ENCODE measurements at places on chromosomes 6 and 20. TPM values are rescaled to one million over a fixed set of nuclear protein-coding genes. Genes with fewer than 3 reads are reported as not detected.

- no peaks in the 10 kb centered on the region for H3K36me3 ChIP-seq
- no peak overlapping the region for H3K4me3 ChIP-seq
- no peak for DNase-seq
- H3K4me1 ChIP-seq: no peaks in the 10 kb centered on the region
- no peak overlapping the region for H3K27ac ChIP-seq
- peaks cover 14% of the 10 kb centered on the region for H3K27me3 ChIP-seq
Measured at GRCh38 chr6:4358414-4359107, 223.2 kb upstream of the ECI2 start.

DNA sequence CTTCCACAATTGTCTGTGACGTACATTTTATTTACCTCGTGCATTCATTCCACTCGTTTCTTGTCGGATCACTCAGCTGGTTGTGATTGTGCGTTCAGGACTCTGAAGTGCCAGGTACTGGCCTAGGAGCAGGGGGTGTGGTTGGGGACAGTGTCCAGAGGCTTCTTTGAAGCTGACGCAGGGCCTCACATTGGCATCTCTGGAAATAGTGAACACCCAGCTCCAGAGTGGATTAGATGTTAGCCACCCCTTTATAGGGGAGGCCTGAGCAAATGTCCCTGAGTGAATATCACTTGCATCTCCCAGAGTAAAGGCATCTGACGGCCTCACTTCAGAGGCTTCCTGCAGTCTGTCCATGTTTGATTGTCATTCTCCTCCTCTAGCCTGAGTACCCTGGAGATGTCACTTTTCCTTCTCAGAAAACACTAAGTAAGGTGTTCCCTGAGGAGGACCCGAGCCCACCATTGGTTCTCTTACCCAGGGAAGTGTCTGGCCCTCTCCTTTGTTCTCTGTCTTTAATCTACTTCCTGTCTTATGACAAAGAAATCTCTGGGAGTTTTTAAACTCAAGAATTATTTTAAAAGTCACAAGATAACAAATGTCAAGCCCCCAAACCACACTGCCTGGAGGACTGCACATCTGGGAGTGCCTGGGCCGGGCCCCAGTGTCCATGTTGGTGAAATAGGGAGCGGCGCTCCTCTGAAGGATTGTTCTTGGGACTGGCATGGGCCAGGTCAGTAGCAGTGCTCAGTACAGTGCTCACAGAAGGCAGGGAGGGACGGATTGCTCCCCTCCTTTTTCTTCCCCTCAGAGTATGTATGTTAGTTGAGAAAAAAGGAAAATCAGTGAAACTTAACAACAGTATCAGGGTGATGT lies 10.8 kb downstream of the STX16 start:
- peak overlapping the region; percentile 94 for H3K27ac ChIP-seq
- peak overlapping the region; percentile 68 for H3K4me3 ChIP-seq
- DNase-seq: no peak
- no peaks in the 10 kb centered on the region for H3K27me3 ChIP-seq
- peaks cover 68% of the 10 kb centered on the region for H3K4me1 ChIP-seq

DNA sequence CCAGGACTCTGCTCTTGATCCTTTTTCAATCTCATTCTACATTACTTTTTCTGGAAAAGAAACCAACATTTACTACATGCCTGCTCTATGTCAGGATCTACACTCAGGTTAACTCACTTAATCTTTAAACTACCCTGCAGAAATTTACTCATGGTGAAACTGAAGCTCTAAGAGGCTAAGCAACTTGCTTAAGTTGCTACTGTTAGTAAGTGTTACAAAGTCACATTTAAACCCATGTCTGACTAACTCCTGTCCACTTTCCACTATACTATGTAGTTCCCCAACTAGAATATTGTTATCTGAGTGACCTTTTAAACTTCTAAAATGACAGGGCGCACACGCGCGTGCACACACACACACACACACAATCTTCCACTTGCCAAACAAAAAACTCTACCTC lies 5.0 kb downstream of the CEP162 start:
- H3K27ac ChIP-seq: no peak overlapping the region
- H3K4me3 ChIP-seq: no peak overlapping the region
- H3K4me1 ChIP-seq: peaks cover 11% of the 10 kb centered on the region
- no peak for DNase-seq

DNA sequence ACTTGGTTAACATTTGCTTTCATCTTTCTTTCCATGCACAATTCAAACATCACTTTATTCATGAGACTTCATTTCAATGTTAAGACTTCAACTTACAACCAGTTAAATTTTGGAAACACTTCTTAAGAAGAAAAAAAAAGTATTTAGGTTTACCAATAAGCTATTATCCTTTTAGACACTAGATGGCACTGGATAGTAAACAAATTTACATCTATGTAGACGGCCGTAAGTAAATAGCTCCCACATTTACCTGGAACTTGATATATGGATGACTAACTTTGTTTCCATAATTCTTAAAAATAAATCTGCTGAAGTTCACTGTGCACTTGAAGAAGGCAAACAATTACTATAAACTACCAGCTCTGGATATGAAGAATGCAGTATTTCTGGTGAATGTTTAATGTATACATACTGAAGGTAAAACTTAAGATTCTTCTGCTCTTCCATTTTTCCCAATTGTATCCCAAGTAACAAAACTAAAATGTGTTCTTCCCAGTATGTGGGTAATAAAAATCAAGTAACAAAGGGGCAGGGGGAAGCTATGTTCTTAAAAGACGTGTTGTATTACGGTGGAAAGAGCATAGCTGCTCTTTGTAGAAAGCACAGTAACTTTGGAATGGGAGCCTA lies 130.6 kb upstream of the C6orf118 start:
- no peaks in the 10 kb centered on the region for H3K27me3 ChIP-seq
- no peak overlapping the region for H3K4me3 ChIP-seq
- H3K36me3 ChIP-seq: no peaks in the 10 kb centered on the region
- no peak for DNase-seq
- H3K4me1 ChIP-seq: no peaks in the 10 kb centered on the region

VGLL2 gene
- total RNA-seq: not detected
